Right ventricle myocardium superior (tissue), 1 donor: ENCODE measurements at places on chromosomes 4 and X. TPM values are rescaled to one million over a fixed set of nuclear protein-coding genes. Genes with fewer than 3 reads are reported as not detected.

Gene MAGEA11
- not detected for total RNA-seq

DNA sequence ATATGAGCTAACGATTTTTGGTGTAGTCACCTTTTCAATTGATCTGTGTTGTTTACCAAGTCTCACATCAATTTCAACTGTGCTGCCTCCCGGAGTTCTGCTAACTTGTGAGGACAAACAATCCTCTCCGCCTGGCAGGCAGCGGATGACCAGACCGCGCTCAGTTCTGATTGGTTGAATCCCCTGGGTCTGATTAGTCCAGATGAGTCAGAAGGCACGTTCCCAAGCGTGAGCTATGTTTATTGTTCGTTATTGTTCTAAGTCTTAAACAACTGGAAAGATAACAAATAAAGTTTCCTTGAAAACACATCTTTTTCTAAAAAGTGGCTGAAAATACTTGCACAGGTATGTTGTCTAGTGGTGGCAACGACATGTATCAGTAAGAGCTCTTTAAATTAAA, 37.9 kb upstream of the TRPC3 start:
- no peak for DNase-seq

DNA sequence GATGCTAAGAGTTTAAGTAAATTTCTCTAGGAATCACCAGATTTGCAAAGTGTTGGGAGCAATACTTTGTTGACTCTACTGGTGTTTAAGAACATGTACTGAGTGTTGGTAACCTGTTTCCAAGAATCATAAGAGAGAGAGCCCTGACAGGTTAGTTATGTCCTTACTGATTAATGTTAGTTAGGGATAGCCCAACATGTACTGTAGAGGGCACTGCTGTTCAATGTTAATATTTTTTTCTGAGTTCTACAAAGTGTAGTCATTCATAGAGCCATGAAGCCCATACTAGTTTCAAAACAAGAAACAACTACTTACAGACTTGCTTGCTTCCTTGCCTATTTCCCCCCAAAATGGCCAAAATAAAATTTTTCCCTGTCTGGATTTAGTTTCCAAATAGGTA, 11.9 kb downstream of the TMPRSS11D start:
- DNase-seq = no peak

GRCh38 chr4:148064451-148064850, 332.6 kb downstream of the ARHGAP10 start:
- DNase-seq = no peak

Gene PAGE2B
- not detected for total RNA-seq

DNA sequence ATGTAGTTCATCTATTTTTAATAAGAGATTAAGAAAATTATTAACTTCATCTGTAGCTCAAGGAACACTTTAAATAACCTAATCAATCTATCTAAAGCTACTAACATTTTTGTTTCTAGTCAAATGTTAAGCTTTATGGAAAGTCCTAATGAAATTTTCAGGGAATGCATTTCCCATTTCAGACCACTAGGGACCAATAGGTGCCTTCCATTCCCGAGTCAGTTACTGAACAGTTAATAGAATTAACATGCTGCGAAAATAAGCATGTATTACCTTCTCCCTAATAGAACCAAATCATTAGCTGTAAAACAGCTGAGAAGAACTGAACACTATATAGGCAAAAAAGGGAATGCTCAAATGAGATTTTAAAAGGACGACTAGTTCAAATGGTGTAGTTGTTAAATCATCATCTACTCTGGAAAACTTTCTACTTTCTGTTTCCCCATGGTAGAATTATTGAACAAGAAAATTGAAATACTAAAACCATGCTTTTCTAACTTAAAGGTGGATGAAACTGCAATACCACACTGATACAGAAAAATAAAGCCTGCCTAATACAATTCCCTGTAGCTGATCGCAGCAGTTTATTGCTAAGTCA, 22.5 kb downstream of the STX18 start:
- no peak for DNase-seq

DNA sequence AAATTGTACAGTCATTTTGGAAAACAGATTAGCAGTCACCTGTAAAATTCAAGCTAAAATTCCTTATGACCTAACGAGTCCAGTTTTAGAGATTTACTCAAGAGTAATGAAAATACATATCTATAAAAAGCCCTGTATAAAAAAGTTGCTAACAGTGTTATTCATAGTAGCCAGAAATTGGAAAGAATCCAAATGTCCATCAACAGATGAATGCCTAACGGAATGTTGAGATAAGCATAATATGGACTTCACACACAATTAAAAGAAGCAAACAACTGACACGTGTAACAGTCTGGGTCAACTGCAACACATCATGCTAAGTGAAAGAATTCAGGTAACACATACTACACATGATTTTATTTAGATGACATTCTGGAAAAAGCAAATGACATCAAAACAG, 584.8 kb upstream of the AGA start:
- no peak for DNase-seq

Gene GPR119
- total RNA-seq = not detected

Gene PWWP3B
- 9.2 TPM for total RNA-seq

DNA sequence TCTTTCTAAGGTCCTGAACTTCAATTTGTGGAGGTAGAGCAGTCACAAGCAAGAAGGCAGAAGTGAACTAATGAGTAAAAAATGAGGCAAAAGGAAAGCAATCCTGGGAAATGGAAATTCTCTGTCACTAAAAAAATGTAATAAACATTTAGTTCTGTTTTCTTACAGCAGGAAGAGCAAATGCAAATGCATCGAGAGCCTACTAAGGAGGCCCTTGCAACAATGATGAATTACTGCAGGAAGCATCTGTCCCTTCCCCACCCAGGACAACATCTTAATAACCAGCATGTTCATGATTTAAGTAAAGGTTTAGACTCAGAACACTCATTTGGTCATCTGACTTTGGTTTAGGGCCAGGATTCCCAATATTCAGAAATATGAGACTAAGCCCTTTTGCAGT, 341.4 kb upstream of the NOCT start:
- no peak for DNase-seq

- DNase-seq = no peak
Measured at GRCh38 chr4:184395971-184396391, 78.4 kb downstream of the IRF2 start.

Gene RBMX2
- total RNA-seq = 10.9 TPM

Gene CFAP47
- total RNA-seq = not detected

GRCh38 chr4:137739391-137739790, 207.1 kb upstream of the PCDH18 start:
- no peak for DNase-seq

DNA sequence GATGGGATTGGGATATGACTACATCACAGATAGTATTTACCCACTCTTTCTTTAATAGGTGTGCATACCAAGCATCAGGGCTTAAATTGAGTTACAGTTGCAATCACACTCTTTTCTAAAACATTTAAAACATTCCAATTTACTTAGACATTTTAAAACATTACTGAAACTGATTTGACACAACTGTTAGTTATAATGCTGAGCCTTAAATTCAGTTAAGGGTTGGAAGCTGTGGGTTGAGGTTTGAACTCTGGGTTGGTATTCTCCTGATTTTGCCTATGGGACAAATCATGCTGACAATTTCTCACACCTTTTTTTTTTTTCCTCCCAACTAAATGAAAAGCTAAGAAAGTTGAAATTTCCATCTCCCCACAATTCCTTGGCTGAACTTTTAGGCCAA, 16.3 kb downstream of the SLIT2 start:
- no peak for DNase-seq

- no peak for DNase-seq
Measured at GRCh38 chr4:7068883-7069282, 1.0 kb upstream of the GRPEL1 start.

GRCh38 chr4:48766131-48766792, 13.8 kb downstream of the FRYL start:
- no peak for DNase-seq

Gene ATP11C
- total RNA-seq = 3.1 TPM

DNA sequence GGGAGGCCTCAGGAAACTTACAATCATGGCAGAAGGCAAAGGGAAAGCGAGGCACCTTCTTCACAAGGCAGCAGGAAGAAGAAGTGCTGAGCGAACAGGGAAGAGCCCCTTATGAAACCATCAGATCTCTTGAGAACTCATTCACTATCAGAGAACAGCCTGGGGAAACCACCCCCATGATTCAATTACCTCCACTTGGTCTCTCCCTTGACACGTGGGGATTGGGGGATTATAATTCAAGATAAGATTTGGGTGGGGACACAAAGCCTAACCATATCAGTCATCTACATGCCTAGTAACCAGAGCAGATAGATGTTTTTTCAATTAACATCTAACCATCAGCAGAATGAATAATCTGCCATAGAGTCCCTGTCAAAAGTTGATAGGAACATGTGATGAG, 30.4 kb downstream of the FAM13A start:
- no peak for DNase-seq

DNA sequence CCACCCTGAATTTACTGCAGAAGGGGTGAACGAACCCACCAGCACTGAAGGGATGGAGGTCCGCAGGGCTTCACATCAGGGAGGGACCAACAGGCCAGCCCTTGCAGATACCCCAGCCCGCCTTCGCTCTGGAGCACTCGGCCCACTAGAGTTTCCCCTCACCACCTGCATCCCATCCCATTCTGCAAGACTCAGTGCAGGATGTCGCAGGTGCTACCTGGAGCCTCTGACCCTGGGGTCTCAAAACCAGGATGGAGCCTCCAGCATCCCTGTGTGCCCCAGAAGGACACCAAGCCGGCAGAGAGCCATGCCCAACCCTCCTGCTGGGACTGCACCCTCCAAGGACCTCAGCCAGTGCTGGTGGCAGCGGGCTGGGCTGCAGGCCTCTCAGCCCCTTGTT, 57.6 kb upstream of the ADRA2C start:
- DNase-seq = peak; percentile 19

DNA sequence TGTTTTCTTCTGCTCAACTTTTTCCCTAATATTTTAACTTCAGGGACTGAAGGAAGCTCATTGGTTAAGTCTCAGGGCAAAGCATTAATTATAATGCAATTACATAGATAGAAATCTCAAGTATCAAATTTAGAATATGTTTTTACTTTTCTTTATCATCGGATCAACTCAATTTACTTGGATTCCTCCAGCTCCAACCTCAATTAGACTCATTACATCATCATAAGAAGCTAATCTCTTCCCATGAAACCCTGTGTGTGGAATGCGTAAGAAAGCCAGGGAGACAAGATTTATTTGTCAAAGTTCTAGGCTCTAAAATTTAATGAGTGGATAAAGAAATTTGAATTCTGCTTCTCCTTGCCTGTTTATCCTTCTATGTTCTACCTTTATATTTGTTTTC, 918.4 kb downstream of the ADGRL3 start:
- DNase-seq = no peak

- DNase-seq = no peak
Measured at GRCh38 chr4:67918428-67918827, 34.6 kb upstream of the TMPRSS11D start.

Gene FOXR2
- total RNA-seq = not detected

- no peak for DNase-seq
Measured at GRCh38 chr4:108601106-108601505, 19.3 kb upstream of the RPL34 start.
